Stimulated activated CD8-positive, alpha-beta memory T cell treated with anti-CD3 and anti-CD28 coated beads, Interleukin-7, amount 100 ng/mL, for 4 hours (primary cell): ENCODE measurements at places on chromosomes 16 and 17.

DNA sequence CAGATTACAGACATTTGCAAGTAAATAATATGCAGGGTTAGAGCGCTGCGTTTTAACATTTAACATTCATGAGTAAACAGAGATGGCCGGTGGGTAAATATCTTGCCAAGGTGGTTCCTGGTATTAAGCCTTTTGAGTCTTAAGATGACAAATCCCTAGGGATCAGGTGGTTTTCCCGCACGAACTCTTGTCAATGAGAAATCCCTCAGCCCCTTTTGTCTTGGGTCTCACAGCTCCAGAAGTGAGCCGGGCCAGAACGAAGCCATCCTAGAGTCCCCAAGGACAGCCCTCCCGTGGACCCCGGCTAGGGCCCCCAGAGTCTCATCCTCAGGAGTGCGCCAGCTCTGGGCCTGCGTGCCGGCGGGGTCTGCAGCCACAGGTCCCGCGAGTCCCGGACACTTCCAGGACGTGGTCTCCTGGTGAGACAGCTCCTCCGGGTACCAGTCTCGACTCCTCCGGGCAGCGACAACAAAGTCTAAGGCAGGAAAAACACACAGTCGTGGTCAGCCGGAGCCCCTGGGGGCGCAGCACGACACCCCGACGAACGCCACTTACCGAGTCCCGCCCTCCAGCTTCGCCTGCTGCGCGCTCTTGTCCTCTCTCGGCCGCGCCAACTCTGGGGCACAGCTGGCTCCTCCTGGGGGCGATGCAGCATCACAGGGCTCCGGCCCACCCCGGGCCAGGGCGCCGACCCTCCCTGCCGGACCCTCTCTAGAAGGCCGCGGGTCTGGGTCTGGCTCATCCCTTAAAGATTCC lies 13.3 kb downstream of the MIS12 start:
- no peak for DNase-seq

DNA sequence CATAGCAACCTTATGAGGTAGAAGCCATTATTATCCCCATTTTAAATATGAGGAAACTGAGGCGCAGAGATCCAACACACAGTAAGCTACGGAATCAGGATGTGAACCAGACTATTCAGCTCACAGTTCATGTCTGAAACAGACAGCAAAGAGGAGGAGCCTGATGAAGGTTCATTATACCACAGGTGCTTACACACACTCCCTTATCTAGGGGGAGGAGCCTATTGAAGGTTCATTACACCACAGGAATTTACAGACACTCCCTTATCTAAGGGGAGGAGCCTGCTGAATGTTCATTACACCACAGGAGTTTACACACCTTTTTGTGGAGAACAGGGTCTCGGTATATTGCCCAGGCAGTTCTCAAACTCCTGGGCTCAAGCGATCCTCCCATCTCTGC lies 21.9 kb downstream of the C16orf95 start:
- DNase-seq = no peak

DNA sequence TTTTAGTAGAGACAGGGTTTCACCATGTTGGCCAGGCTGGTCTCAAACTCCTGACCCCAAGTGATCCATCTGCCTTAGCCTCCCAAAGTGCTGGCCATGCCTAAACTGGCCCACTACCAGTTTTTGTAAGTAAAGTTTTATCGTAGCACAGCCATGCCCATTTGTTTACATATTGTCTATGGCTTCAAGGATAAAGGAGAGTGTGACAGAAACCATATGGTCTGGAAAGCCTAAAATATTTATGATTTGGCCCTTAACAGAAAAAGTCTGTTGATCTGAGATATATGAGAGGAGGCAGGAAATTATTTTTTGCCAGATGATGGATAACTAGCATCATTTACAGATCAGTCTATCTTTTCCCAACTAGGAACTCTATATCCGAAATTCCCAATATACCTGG lies 4.5 kb downstream of the AKAP10 start:
- DNase-seq = no peak

DNA sequence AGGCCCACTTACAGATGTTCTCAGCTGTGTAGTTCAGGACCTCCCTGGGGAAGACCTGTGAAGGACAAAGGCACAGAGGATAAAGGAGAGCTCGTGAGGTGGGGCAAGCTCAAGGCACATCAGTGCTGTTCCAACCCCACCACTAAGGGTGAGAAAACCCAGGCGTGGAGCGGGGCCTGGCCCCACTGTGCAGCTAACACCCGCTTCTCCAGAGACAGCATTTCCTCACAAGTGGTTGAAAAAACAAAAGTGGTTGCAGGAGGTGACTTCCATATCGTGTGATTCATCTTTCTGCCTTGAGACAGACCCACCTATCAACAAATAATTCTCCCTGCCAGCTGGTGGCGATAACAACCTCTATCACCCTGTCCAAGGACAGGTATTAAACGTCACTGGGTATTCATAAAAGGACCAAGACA lies 30.0 kb downstream of the SNN start:
- DNase-seq = no peak

GRCh38 chr17:64377769-64378282 lies 12.8 kb downstream of the PECAM1 start:
- no peak for DNase-seq

DNA sequence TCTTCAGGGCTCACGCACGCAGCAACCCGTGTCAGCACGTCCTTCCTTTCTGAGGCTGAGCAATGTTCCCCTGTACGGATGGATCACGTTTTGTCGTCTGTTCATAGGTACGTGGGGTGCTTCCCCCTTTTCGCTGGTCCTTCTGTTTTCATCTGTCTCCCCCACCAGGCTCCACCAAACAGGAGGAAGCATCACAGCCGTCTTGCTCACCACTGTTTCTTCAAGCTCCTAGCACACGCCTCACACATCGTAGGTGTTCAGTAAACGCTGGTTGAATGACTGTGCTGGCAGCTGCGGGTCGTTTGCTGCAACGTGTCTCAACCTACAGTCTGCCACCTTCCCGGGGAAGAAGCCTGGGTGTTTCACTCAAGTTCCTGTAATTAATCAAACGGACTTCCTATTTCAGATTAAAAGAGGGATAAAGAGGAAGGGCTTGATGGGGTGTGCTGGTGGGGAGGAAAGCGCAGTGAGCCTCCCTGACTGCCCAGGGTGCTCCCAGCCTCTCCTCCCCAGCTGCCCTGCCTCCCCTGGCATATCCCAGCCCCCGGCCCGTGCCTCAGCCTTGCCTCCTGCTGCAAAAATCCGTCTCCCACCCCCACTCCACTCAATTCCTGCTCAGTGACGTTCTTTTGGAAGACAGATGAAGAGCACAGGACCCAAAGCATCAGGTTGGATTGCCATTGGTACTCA lies 76.7 kb upstream of the DOC2B start:
- DNase-seq = no peak

- no peak for DNase-seq
Observed at GRCh38 chr16:30565526-30565925, 6.0 kb downstream of the ZNF688 start.

DNA sequence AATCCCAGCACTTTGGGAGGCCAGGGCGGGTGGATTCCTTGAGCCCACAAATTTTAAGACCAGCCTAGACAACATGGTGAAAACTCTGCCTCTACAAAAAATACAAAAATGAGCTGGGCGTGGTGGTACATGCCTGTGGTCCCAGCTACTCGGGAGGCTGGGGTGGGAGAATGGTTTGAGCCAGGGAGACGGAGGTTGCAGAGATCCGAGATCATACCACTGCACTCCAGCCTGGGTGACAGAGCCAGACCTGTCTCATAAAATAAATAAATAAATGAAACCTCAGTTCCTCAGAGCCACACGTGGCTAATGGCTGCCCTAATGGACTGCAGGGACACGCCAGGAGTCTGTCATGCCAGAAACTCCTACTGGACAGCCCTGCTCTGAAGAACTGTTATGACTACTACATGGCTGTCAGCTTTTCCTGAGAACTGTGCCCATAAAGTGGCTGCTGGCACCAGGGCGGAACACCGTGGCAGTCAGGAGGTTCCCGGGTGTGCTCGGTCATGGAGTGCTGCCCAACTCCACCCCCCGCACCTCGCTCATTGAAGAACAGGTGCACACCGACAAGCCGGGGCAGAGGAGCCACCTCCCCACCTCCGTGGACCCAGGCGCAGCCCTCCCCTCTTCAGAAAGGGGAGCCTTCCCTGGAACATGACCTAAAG lies 4.3 kb downstream of the TMEM11 start:
- no peak for DNase-seq

GRCh38 chr16:65548470-65548869 lies 426.6 kb upstream of the CDH11 start:
- DNase-seq = no peak

DNA sequence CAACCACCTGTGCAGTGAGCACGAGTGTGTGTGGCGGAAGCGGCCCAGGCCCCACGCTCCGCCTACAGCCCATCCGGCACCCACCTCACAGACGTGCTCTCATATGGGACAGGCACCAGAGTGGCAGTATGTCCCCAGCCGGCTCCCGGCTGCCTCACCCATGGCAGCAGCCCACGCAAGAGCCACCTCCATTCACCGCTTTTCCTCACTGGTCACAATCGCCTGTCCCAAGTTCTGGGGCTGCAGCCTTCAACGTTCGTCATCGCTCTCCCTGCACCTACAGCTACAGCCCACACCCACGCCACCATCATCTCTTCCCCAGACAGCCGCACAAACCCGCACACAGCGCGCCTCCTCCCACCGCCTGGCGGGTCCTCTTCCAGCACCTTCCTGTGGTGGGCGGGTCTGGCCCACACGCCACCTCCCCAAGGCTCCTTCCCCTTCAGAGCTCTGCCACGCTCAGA lies 17.5 kb upstream of the TRAP1 start:
- no peak for DNase-seq

DNA sequence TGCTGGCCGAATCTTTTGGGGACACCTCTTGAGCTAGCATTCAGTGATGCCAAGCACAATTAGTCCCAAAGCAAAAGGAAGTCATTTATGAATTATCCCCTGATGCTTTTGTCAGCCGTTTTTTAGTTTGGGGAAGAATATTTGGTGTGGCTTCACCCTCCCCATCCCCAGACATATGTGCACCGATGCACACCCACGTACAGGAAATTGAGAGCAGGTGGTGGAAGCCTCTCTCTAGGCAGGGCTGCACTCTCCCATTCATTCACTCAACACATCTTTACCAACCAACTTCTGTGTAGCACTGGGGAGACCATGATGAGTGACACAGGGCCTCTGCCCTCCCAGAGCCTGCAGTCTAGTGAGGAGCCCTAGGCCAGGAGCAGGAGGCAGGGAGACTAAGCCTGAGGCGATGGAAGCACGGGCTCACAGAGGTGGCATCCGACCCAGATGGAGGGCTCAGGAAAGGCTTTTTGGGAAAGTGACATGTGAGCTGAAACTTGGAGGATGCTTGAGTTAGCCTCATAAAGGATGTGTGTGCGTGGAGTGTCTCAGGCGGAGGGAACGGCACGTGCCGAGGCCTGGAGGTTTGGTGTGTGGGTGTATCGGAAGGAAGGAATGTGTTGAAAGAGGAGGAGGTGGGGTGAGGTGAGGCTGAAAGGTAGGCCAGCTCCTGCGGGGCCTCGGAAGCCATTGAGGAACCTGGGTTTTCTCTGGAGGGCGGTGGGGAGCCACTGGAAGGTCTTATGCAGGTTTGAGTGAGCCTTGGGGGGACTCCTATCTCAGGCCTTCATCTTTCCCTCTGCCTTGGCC lies 43.8 kb downstream of the PSME3IP1 start:
- no peak for DNase-seq

DNA sequence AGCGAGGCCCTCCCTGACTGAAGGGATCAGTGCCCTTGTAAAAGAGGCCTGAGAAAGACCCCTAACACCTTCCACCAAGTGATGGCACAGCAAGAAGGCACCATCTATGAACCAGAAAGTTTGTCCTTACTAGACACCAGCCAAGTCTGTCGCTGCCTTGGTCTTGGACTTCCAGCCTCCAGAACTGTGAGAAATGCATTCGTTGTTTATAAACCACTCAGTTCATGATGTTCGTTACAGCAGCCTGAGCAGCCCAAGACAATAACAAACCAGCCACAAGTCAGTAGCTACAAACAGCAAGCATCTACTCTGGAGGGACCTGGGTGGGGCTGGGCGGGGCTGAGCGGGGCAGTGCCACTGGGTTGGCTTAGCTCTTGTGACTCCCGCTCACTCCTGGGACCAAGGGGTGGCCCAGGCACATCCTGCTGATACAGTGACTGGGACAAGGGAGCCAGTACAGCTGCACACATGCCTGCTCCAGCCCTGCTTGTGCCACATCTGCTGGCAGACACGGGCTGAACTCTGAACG lies 234.9 kb downstream of the IRF8 start:
- no peak for DNase-seq

DNA sequence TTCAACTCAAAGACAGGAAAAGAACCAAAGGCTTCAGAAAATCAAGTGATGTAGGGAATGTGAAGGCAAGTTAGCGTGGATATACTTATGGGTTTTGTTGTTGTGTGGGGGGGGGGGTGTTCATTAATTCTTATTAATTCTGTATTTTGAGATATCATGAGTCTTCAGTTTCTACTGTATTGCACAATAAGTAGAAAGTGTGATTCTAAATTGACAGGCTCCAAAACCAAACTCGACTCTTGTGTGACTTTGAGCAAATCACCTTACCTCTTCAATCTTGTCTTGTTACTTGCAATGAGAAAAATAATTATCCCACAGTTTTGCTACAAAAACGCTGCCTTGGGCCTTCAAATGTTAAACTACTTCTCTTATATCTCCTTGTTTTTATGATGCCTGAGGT lies 453.9 kb upstream of the GOT2 start:
- DNase-seq = no peak

DNA sequence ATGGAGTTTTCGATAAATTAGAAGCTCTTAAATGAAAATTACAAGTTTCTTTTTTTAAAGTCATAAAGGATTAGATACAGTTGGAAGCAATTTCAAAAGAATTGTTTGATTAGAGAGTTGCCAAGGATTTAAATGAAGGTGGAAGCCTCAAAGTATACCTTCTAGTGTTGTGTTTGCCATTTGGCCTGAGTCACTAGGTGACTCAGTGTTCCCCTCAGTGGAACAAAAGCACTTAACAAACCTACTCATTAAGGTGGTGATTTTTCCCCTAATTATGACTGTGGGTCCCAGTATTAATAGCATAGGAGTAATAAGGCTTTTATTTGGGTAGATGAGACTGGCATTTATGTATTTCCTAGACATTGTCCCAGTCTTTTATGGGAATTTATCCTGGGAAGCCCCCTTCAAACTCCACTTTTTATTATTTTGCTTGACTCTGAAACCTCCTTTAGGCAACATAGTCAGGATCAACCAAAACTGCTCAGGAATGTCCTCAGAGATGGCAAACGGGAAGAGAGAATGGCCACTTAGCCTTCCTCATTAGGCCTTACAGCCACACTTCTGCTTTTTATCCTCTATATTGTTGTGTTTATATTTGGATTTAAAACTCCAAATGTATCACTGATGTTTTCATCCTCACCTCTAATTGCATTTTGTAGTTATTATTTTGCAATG lies 161.0 kb downstream of the FTO start:
- no peak for DNase-seq

DNA sequence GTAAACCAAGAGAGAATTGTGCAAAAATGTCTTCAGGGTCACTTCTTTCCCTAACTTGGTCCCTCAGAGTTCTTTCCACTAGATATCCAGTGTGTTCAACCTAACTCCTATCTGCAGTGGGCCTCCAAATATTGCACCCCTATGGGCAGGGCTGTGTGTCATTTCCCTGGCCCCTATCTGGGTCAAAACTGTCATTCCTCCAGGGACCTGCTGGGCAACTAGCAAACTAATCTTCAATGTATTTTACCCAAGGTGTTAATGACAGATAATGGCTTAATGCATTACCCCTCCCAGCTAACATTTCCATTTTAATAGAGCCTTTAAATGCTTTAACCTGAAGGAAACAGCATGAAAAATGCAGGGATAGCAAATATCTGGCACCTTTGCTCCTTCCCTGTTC lies 25.8 kb upstream of the SKAP1 start:
- DNase-seq = no peak

GRCh38 chr16:66335704-66336329 lies 30.7 kb upstream of the CDH5 start:
- DNase-seq = no peak

GRCh38 chr17:8913879-8914278 lies 46.4 kb upstream of the PIK3R6 start:
- no peak for DNase-seq
